ENCODE measurements at places on chromosomes 7 and 10.

DNA sequence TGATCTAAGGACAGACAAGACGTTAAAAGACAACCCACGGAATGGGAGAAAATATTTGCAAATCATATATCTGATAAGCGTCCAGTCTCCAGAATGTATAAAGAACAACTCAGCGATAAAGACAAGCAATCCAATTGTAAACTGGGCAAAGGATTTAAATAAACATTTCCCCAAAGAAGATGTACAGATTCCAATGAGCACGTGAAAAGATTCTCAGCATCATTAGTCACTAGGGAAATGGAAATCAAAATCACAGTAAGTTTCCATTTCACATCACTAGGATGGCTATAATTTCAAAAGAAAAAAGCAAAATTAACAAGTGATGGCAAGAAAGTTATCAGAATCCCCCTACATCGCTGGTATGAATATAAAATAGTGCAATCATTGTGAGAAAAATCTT is 316.1 kb downstream of the SFMBT2 start:
- no peak for DNase-seq

- DNase-seq: no peak
Observed at GRCh38 chr10:52283174-52283573, 30.9 kb upstream of the DKK1 start.

DNA sequence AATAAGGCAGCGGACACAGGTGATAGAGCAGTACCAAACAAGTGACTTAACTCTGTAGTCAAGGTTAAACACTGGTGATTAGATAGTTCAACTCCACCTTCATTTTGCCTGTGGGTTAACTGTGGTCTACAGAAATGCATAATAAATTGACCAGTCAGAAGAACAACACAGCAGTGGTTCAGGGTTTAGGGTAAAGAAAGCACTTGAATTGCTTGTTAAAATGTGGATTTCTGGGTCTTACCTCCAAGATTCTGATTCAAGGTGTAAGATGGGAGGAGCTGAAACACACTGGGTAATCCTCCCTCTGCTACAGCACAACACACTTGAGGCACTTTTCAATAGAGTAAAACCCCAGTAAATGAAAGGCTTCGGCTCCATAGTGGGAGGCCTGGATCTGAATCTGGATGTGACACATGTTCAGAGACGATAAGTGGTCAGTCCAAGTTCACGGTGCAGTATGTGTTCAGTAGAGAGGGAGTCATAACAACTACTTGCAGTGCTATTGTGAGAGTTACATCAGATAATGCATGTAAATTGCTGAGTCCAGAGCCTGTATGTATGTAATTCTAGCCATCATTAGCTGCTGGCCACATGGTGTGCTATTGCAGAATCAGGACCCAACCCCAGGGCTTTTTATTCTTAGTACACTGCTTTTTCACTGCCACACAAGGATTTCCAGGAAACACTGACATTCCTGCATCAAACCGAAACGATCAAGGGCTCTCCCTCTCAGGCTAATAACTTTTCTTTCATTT is 141.7 kb downstream of the SORCS1 start:
- no peak for DNase-seq

- no peak for DNase-seq
Observed at GRCh38 chr10:71262027-71262426, 49.7 kb downstream of the UNC5B start.

DNA sequence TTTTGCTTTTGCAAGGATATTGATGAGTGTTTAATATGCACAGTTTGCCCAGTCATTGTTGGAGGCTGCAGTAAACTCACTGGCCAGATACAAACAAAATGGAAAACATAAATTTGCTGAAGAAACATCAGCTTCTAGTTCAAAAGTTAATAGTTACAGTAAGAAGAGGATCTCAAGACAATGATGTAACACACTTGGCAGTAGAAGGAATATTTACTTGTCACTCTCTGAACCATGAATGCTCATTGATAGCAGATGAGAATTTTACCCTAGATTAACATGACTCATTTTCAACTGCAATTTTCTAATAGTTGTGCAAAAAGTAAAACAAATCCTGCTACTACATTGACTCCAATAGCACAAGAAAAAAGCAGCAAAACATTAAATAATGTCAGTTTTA is 47.7 kb downstream of the VWC2 start:
- no peak for DNase-seq

GRCh38 chr10:95221124-95221523 is 27.1 kb downstream of the ACSM6 start:
- no peak for DNase-seq

DNA sequence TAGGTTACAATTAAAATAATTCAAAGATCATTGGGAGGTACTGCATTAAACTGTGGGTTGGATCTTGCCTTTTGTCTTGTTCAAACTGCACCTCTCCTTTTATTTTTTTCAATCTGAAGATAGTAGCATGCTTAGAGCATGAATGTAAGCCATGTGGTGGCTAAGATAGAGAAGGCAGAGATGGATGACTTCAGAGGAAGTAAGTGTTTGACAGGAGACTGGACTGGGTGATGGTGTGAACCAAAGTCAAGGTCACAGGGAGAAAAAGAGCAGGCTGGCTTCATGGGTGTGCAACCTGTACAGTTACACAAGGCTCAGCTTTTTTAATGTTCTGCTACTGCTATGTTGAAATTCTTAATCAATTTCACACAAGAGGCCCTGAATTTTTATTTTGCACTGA is 85.6 kb downstream of the ZEB1 start:
- no peak for DNase-seq

All from CD8-positive, alpha-beta T cell (primary cell).